ENCODE measurements at places on chromosomes 16 and 17. TPM values are rescaled to one million over a fixed set of nuclear protein-coding genes. Genes with fewer than 3 reads are reported as not detected.

DNA sequence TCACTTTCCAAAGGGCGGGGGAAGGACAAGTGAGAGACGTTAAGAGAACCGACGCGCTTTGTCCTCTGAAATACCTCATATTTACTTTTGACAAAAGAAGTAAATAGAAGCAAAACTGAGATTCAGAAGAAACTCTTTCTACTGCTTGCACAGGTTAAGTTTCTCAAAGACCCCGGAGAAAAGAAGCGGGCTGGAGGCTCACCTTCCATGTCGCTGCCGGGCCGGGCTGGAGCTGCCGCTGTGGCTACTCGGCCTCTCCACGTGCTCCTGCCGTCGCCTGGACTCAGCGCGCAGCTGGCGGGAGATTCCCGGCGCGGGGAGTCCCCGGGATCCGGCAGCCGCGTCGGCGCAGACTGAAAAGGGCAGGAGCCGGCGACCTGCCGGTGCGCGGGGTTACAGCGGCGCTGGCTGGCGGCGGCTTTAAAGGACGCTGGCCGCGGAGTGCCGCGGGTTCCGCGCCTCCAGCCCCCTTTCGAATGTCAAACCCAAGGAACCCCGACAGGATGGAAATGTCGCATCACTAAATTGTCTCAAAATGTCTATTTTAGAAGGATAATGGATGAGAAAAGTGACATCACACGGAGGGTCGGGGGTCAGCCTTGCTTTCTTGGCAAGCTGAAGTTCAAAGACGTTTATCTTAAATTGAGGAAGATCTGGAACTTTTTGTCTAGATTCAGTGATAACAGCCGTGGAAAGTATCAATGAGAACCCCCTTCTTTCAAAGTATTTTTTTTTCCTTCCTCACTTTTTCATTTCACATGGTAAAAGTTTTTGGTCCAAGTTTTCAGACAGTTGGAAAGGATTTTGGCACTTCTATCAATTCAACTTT, at the start of gene IKZF3:
Gene IKZF3 (minus strand): TSS at position 395 of the 829 bp plus-strand sequence. CDS start 186 bp downstream, at position 209.
- DNase-seq = peak; percentile 87

DNA sequence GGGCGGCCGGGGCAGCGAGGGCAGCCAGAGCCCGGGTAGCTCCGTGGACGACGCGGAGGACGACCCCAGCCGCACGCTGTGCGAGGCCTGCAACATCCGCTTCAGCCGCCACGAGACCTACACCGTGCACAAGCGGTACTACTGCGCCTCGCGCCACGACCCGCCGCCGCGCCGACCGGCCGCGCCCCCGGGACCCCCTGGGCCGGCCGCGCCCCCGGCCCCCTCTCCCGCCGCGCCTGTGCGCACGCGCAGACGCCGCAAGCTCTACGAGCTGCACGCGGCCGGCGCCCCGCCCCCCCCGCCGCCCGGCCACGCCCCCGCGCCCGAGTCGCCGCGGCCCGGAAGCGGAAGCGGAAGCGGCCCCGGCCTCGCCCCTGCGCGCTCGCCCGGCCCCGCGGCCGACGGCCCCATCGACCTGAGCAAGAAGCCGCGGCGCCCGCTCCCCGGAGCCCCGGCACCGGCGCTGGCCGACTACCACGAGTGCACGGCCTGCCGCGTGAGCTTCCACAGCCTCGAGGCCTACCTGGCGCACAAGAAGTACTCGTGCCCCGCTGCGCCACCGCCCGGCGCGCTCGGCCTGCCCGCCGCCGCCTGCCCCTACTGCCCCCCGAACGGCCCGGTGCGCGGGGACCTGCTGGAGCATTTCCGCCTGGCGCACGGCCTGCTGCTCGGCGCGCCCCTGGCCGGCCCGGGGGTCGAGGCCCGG, 36.1 kb upstream of the ZC3H18 start:
- DNase-seq = peak; percentile 85

The OSGIN1 gene
- 9.8 TPM for total RNA-seq

The FAAP100 gene
- total RNA-seq = 26.0 TPM

- no peak for DNase-seq
These were observed 10.3 kb downstream of the CENPV start for GRCh38 chr17:16342979-16343378.

DNA sequence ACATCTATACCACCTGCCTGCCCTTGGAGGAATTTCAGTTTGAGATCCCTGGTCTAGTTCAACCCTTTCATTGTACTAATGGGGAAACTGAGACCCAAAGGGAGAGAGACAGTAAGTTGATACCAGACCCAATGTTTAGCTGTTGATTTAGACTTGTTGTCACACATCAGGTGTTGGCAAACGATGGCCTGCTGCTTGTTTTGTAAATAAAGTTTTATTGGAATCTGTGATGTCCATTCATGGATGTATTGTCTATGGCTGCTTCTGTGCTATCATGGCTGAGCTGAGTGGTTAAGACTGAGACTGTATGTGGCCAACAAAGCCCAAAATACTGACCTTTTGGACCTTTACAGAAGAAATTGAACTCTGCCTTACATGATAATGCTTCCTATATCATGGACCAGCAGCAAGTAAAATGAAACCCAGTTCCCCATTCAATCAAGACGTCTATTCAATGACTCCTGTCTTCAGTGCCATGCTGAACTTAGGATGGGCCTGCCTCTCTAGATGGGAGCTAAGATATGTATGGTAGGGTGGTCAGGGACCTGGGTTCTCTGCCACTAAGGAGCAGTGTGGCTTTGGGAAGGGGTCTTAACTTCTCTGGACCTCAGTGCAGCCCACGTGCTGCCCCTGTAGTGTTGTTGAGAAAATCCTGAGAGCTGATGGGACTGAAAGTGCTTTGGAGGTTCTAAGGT, 111.0 kb downstream of the IRX5 start:
- DNase-seq = no peak

The PMFBP1 gene
- 0.62 TPM for total RNA-seq

DNA sequence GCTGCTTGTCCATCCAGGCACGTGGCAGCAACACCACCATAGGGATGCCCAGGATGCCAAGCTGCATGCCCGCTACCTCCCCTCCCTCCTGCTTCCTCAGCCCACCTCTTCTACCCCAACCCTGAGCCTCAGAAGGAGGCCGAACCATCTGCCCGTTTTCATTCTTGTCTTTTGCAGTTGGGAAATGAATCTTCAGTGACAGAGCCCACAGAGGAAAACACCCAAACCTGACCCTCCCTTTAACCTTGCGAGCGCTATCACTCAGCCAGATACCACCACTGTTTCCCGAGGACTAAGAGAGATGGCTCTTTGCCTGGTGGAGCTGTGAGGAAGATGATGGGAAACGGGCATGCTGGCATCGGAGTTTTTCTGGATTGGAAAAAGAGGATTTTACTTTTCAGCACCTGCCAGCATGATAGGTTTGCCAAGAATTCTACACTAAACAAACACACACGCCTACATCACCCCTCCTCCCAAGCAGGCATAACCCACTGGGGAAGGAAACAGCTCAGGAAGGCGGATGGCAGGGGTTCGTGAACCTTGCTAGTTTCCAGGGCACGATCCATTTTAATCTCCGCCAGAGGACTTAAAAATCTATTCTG, 457.4 kb downstream of the SLC39A11 start:
- DNase-seq = no peak

GRCh38 chr16:65746941-65747340, 619.5 kb upstream of the CDH5 start:
- no peak for DNase-seq

The FNDC8 gene
- total RNA-seq = not detected

The ACOX1 gene
- 67.1 TPM for total RNA-seq

The STAT3 gene
- total RNA-seq = 278 TPM

Measured in lower lobe of right lung (tissue), 2 donors.